ENCODE measurements at places on chromosomes 7 and 10. TPM values are rescaled to one million over a fixed set of nuclear protein-coding genes. Genes with fewer than 3 reads are reported as not detected.

Gene ADIRF
- total RNA-seq = 23.8 TPM

Gene LYZL1
- total RNA-seq = not detected

GRCh38 chr10:10787586-10787985 is 230.1 kb upstream of the CELF2 start:
- no peak for DNase-seq

DNA sequence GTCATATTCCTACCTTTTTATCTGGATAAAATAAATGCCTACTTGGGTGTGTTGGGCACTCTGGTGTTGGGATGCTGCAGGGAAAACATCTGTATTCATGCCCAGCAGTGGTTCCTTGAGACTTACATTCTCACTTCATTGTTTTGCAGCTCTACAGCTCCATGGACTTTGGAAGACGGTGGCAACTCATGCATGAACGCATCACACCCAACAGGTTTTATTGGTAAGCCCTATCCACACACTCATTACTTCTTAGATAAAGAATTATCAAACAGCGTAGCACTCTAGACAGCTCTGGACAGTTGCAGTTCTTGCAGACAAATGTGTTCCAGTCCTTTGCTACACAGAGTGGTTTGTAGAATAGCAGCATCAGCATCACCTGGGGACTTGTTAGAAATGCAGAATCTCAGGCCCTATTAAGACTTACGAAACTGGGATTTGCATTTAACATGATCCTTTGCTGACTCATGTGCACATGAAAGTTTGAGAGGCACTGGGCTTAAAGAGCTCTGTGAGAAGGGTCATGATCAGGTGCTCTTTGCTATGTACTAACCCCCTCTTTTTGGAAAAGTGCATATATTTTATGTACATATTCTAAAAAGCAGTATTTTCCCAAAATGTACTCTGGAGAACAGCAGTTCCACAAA is 401.9 kb downstream of the SORCS3 start:
- no peak for DNase-seq

DNA sequence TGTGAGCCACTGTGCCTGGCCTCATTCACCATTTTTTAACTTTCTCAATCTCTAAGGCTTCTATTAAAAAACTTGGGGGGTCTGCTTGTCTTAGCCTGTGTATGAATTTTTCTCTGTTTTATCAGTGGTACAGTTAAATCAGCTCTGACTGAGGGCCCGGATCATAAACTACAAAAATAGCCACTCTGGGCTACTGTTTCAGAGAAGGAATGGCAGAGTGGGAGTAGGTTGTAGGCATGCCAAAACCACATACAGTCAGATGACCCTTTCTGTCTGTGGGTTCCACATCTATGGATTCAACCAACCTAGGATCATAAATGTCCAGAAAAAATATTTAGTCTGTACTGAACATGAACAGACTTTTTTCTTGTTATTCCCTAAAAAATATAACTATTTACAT is 21.3 kb downstream of the TBC1D12 start:
- DNase-seq = no peak

Measured in esophagus squamous epithelium (tissue), 5 donors.